WTC11 (cell line): ENCODE measurements at places on chromosomes 4 and X. TPM values are rescaled to one million over a fixed set of nuclear protein-coding genes. Genes with fewer than 3 reads are reported as not detected.

- no peaks in the 10 kb centered on the region for H3K36me3 ChIP-seq
- no peak for DNase-seq
- H3K27me3 ChIP-seq, result no peaks in the 10 kb centered on the region
- no peak overlapping the region for H3K27ac ChIP-seq
- H3K4me1 ChIP-seq, result no peaks in the 10 kb centered on the region
Measured at GRCh38 chrX:109918753-109919152, 84.2 kb upstream of the TMEM164 start.

DNA sequence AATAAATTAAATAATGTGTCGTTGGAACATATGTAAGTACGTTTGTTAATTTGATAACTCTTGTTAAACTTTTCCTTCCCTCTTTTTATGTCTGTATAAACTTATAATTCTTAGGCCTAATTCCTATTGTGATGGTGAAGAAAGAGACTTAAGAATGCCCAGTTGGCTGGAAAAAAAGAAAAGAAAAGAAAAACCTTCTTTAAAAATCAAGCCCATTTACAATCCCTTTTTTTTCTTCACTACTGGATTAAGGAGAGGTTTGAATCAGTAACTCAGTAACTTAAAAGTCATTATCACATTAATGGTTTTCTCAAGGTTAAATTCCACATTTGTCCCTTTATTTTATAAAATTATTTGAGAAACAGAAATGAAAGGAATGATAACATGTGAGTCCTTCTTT, 253.3 kb upstream of the MAGEB2 start:
- no peak overlapping the region for H3K4me3 ChIP-seq
- no peak for DNase-seq
- H3K27ac ChIP-seq, result no peak overlapping the region
- peaks cover 36% of the 10 kb centered on the region for H3K4me1 ChIP-seq
- H3K27me3 ChIP-seq, result peaks cover 4% of the 10 kb centered on the region; the same call in 1 of the 2 replicates

DNA sequence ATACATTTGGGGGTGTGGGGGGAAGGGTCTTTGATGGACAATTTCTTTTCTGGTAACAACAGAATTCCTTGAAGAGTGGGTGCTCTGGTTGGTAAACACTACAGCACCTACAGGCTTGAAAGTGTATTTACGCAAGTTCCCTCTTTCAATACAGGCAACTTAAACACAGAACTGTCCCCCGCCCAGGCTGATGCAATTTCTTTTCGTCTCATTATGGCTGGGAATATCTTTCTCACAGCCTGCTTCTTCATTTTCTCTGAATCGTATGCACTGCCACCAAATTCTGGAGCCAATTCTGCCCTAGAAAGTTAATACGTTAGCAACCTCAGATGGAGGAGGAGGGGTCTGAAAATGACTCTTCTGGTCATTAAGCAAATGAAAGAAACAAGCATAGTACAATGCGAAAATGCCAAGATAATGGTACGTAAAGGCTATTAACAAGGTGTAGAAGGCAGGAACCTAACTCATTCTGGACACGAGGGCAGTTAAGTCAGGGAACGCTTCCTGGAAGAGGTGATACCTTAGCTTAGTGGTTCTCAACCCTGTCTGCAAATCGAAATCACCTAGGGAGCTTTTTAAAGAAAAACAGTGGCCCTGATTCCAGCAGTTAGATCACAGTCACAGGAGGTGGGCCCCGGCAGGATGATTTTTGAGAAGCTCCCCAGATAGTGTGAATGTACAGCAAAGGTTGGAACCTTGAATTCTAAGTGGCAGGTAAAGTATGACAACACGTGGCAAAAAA, 1.0 kb downstream of the AGA start:
- H3K4me1 ChIP-seq, result peaks cover 37% of the 10 kb centered on the region
- no peaks in the 10 kb centered on the region for H3K27me3 ChIP-seq
- H3K4me3 ChIP-seq, result peak overlapping the region; percentile 81
- H3K27ac ChIP-seq, result peak overlapping the region; percentile 98

DNA sequence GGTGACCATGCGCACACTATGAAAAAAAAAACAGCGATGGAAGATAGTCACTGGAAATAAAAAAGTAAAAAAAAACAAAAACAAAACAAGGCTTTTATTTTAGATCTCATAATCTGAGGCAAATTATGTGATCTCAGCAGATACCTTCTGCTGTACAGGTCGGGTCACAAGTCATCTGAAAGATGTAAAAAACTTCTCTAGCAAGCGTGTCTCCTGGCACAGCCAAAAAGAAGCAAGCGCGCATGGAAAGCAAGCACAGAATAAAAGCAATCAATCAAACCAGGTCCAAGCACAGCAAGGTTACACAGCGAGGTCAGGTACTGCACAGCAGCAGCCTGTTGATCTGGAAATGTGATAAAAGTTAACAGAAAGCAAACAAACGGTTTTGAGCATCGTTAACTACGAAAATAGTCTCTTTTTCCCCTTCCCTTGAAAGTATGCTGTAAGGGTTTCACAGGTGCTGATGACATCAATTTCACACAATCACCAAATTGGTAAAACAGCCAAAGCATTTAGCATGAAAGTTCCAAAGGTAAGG, 79.3 kb upstream of the MTNR1A start:
- peak overlapping the region; percentile 90 for H3K27ac ChIP-seq
- peaks cover 57% of the 10 kb centered on the region for H3K36me3 ChIP-seq
- DNase-seq, result no peak
- H3K27me3 ChIP-seq, result no peaks in the 10 kb centered on the region
- H3K4me1 ChIP-seq, result peaks cover 32% of the 10 kb centered on the region

DNA sequence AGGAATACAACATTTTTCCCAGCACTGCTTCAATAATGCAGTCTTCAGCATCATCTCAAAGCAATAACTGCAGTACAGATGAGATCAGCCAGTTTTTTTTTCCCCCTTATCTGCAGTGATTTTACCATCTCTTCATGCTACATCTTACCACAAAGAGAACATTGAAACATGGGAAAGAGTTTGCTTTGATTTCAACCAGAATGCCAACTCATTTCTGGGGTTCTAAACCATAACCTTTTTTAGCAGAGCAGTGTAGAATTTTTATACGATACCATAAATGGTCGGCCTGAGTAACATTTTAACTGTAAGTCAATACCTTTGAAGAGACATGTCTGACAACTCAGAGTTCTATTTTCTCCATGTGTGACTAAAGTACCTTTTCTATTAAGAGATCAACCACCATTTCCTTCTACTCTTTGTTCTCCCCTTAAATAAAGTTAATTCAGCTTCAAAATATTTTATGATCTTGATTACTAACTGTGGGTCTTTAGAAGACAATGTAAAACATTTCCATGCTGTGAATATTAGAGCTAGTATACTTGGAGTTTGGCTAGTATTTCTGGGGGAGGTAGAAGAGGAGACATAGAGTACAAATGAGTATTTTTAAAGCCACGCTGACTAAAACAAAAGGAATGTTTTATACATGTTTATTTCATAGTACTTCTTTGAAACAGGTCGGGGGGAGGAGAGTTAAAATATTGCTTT, 69.1 kb downstream of the TET2 start:
- H3K27ac ChIP-seq, result no peak overlapping the region
- no peak overlapping the region for H3K4me3 ChIP-seq
- H3K4me1 ChIP-seq, result peaks cover 9% of the 10 kb centered on the region
- H3K36me3 ChIP-seq, result no peaks in the 10 kb centered on the region
- no peaks in the 10 kb centered on the region for H3K27me3 ChIP-seq

DNA sequence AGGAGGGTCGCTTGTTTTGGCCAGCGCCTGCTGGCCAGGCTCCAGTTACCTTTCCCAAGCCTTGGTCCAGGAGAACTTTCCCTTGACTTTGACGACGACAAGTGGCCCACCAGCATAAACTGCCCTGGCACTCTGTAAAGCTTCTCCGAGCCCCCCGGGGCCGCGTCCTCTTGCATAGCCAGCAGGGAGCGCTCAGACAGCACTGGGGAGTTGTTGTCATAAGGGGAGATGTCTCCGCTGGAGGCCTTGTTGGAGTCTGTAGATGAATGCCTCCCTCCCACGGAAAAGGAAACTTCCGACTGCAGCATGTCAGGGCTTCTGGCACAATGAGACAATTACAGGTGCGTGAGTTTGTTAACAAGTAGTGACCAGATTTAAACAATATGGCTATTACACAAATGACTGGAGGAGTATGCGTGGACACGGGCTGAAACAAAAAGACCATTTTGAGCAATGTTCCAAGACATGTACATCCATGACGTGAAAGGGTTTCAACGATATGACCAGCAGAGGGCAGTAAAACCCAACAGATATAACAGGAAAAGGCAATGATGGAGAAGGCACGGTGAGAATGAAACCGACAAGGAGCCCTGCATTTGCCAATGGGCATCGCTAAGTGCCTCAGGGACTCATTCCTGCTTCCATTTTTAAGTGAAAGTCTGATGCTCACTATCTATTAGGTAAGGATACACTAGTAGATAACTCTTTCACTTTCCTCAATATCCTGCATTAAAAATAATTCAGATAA, 33.0 kb downstream of the HCCS start:
- H3K27me3 ChIP-seq, result no peaks in the 10 kb centered on the region; the same call in 1 of the 2 replicates
- H3K27ac ChIP-seq, result no peak overlapping the region
- no peaks in the 10 kb centered on the region for H3K36me3 ChIP-seq
- peaks cover 13% of the 10 kb centered on the region for H3K4me1 ChIP-seq

GRCh38 chr4:110071466-110071865, 126.9 kb downstream of the ELOVL6 start:
- H3K27ac ChIP-seq, result peak overlapping the region; percentile 7; the same call in 1 of the 2 replicates
- DNase-seq, result peak; percentile 18
- no peak overlapping the region for H3K4me3 ChIP-seq
- H3K4me1 ChIP-seq, result peaks cover 17% of the 10 kb centered on the region
- no peaks in the 10 kb centered on the region for H3K27me3 ChIP-seq
- H3K36me3 ChIP-seq, result peaks cover 10% of the 10 kb centered on the region

- no peak overlapping the region for H3K4me3 ChIP-seq
- no peak overlapping the region for H3K27ac ChIP-seq
- peaks cover 4% of the 10 kb centered on the region for H3K27me3 ChIP-seq
- peak; percentile 72 for DNase-seq
Measured at GRCh38 chrX:68989865-68990606, 161.2 kb downstream of the EFNB1 start.

DNA sequence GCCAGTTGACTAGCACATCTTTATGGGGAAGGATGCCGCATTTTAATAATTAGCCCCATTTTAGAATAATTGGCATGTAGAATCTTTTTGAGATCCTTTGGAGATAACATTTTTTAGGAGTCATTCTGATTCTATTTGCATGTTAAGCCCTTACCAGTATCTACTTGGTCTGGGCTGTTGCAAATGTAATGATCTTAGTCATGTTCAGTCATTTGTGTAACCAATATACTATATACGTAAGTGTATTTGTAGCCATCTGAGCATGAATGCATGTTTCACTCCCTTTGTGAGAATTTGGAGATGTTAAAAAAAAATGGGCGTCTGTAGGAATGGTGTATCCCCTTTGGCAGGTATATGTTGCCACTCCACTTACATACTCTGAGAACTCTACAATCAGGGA, 119.1 kb downstream of the TEX13A start:
- H3K36me3 ChIP-seq, result no peaks in the 10 kb centered on the region
- DNase-seq, result no peak
- H3K4me1 ChIP-seq, result no peaks in the 10 kb centered on the region
- no peak overlapping the region for H3K4me3 ChIP-seq

- H3K36me3 ChIP-seq, result no peaks in the 10 kb centered on the region; the same call in 1 of the 2 replicates
- peaks cover 31% of the 10 kb centered on the region for H3K4me1 ChIP-seq
- no peak for DNase-seq
Measured at GRCh38 chr4:30716158-30716557, 4.0 kb upstream of the PCDH7 start.

GRCh38 chrX:45783002-45783401, 582.3 kb upstream of the DIPK2B start:
- H3K27ac ChIP-seq, result peak overlapping the region; percentile 59; the same call in 1 of the 2 replicates
- H3K36me3 ChIP-seq, result peaks cover 11% of the 10 kb centered on the region; the same call in 1 of the 2 replicates
- H3K4me1 ChIP-seq, result peaks cover 82% of the 10 kb centered on the region
- H3K27me3 ChIP-seq, result no peaks in the 10 kb centered on the region

GRCh38 chrX:13448941-13449340, 120.5 kb upstream of the EGFL6 start:
- H3K4me1 ChIP-seq, result no peaks in the 10 kb centered on the region
- no peaks in the 10 kb centered on the region; the same call in 1 of the 2 replicates for H3K27me3 ChIP-seq
- H3K4me3 ChIP-seq, result no peak overlapping the region
- no peaks in the 10 kb centered on the region for H3K36me3 ChIP-seq

- H3K4me1 ChIP-seq, result no peaks in the 10 kb centered on the region
- no peak for DNase-seq
- H3K27me3 ChIP-seq, result no peaks in the 10 kb centered on the region
- H3K27ac ChIP-seq, result no peak overlapping the region
- H3K4me3 ChIP-seq, result no peak overlapping the region
Measured at GRCh38 chr4:73309211-73309610, 50.6 kb upstream of the ANKRD17 start.

DNA sequence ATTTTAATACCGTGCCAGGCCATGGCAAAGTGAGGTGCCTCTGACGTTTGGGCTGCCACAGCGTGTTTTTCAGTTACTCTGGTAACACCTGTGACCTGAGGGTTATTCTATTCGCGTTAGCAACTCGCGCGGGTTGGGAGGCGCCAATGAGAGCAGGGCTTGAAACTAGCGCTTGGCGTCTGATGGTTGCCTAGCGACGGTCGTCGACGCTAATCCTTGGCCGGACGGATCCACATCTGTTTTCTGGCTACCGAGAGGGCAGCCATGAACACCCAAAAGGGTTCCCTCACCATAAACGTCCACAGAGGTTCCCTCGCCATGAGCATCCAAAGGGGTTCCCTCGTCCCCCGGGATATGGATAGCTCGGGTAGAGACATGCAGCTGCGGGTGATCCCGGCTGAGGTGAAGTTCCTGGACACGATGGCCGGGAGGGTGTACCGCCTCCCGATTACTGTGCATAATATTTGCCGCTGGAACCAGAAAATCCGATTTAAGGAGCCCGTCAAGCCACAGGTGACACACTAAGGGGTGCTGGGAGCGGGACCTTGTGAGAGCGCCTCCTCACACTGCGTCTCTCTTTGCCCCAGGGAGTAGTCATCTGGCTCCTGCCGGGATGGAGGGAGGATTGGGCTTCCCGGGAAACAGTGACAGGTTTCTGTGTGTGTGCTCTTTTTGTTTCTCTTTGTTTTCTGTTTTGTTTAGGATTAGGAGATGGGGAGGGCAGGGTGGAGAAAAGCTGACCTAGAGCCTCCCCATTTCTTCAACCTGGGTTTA, at the start of gene CFAP47:
CFAP47 (plus strand) TSS at position 199 of the 774 bp plus-strand sequence; CDS start at position 265, 66 bp downstream.
- no peak within 1 kb of the TSS for H3K27ac ChIP-seq
- no peaks in the 10 kb centered on the region for H3K4me1 ChIP-seq
- H3K36me3 ChIP-seq, result no peaks in the 10 kb centered on the region
- H3K4me3 ChIP-seq, result peak within 1 kb of the TSS; percentile 68

- no peaks in the 10 kb centered on the region for H3K36me3 ChIP-seq
- H3K4me3 ChIP-seq, result no peak overlapping the region
- no peak for DNase-seq
- H3K27me3 ChIP-seq, result no peaks in the 10 kb centered on the region
- H3K27ac ChIP-seq, result no peak overlapping the region
Measured at GRCh38 chr4:116328261-116328860, 757.0 kb downstream of the TRAM1L1 start.

Gene ACE2
- 0.16 TPM in 1 of 3 replicates, not detected in the others for total RNA-seq

Gene MAB21L2
- total RNA-seq, result 0.07 TPM in 1 of 3 replicates, not detected in the others

Gene FAM47A
- total RNA-seq, result not detected in 3 replicates

Gene BMP3
- total RNA-seq, result 0.53 to 0.55 TPM (median 0.55 TPM) in 3 replicates

Gene IL2
- total RNA-seq, result 0.61 to 2.2 TPM (median 0.64 TPM) in 3 replicates

Gene GPC4
- 120 to 144 TPM (median 120 TPM) in 3 replicates for total RNA-seq

Gene UGT2A1
- total RNA-seq, result 0.34 to 0.81 TPM (median 0.44 TPM) in 3 replicates

Gene GAGE12F
- total RNA-seq, result 0.82 TPM in 1 of 3 replicates, not detected in the others

Gene VCX3A
- 0.25 to 0.76 TPM (median 0.55 TPM) in 3 replicates for total RNA-seq

Gene SAGE1
- not detected in 3 replicates for total RNA-seq

Gene EFNB1
- total RNA-seq, result 9.7 to 16.4 TPM (median 10.0 TPM) in 3 replicates

Gene OGT
- total RNA-seq, result 121 to 141 TPM (median 126 TPM) in 3 replicates

Gene DSPP
- total RNA-seq, result not detected in 3 replicates

Gene INTS6L
- total RNA-seq, result 5.4 to 8.2 TPM (median 6.5 TPM) in 3 replicates
